HCEC 1CT (cell line): ENCODE measurements at places on chromosomes 6 and 20.
A peak's percentile ranks its signal among the peaks of the same experiment; 100 is the strongest.

DNA sequence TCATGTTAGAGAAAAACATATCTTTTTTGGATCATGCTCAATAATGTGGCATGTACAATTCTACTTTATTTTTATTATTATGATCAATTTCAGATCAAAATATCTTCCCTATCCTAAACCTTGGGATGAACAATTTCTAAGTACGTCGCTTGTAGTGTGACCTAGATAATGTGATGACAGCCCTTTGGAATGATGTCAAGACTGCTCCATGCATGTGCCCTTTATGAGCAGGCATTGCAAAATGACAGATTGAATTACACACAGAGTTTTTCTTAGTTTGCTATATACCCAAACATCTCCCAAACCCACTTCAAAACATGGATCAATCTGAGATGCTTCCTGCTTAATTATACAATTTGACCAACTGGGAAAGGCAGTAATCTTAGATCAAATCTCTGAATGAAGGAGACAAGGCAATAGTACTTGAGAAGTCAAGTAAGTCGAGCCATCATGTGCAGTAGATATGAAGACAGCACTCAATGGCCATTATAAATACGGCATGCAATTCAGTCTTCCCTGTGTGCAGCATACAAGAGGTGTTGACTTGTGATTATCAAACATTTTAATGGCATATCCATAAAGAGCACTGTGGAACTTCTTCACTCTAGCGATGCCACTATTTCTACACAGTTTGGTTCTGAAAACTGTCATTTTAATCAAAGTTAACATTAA is 294.8 kb downstream of the RNF144B start:
- no peak for DNase-seq

- no peak for DNase-seq
Measured at GRCh38 chr6:7617801-7618764, 28.1 kb downstream of the SNRNP48 start.

DNA sequence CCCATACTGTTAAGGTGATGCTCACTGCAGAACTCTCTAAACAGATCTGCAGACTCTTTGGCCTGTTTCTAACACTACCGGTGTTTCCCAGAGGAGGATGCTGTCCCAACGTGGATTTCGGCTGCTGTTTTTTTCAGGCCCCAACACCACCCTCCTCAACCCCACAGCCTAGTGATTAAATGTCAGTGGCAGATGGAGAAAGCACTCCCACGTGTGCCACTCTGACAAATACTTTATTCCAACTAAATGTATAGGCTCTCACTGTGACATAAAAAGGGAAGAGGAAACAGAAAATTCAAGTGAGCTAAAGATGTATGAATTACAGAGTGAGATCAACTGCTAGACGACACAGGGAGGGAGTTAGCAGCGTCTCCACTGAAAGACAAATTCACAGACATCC is 3.6 kb downstream of the TBC1D20 start:
- no peak for DNase-seq

GRCh38 chr20:38870733-38871559 is 55.3 kb upstream of the FAM83D start:
- no peak for DNase-seq

DNA sequence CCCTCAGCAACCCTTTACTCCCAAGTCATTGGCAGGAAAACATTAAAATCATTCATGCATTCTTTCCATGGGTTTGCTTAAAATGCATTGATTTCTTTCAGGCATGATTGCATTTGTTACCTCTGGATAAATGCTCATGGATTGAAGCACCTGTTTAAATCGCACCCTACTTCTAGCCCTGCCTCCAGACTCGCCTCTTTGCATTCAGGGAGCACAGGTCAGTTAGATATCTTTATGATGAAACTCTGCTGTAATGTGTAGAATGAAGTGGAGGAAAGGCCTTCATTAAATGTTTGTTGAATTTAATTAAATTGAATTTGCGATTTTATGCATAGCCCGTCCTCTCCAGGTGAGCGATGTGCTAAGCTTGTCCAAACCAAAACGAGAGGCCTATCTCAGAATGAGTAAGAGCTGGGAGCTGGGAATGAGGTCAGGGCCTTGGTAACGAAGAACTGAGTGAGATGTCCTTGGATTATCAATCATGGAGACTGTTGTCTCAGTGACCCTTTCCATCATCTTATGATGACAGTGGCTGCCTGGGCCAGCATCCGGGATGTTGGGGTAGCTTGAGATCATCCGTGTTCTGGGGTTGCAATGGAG is 210.1 kb downstream of the SYNDIG1 start:
- no peak for DNase-seq

- DNase-seq, result peak; percentile 69
Measured at GRCh38 chr6:29011276-29011734, 6.2 kb upstream of the ZNF311 start.

DNA sequence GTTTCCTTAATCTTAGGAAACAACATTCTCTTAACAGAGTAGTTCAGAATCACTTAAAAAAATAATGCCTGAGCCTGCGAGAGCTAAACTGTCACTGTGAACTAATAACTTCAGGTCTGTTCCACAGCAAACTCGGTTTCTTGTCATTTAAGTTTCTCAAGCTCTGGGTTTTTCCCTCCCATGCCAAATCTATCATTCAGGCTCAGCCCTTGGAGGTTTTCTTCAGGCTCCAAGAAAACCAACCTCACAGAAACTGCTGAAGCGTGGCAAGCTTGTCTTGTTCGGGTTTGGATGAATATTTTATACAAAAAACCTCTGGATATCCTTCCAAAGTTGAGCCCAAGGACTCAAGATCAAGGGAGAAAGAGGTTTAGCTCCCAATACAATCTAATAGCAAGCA is 99.7 kb upstream of the SNX9 start:
- no peak for DNase-seq

DNA sequence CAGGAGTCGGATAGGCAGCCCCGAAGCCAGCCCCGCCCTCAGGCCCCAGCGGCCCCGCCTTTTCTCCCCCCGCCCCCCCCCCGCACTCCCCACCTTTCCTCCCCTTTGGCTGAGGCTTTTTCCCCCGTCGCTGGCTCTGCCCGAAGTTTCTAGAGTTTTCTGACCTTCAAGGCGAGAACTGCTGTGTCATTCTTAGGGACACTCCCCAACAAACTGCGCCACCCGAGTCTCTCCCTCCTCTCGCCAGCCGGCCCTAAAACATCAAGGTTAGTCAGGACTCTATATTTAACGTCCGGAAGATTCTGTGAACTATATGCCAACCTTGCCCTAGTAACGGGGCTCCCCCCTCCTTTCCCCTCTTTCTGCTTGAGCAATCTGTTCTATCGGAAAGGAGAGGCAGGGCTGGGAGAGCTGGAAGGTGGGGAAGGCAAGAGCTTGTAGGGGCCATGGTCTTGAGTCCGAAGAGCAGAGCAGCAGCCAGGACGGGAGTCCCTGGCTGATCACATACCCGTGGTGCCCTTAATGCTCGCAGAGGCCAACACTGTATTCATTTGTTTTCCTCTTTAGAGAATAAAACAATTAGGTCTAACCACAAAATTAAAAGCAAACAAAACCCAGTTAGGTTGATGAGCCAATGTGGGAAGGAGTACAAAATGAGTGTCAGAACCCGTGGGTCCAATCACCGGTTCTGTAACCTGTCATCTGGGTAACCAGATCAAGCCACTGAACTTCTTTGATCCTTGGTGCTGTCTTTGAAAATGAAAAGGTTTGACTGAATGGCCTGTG is 5.3 kb upstream of the HSPA1B start:
- DNase-seq, result peak; percentile 77

DNA sequence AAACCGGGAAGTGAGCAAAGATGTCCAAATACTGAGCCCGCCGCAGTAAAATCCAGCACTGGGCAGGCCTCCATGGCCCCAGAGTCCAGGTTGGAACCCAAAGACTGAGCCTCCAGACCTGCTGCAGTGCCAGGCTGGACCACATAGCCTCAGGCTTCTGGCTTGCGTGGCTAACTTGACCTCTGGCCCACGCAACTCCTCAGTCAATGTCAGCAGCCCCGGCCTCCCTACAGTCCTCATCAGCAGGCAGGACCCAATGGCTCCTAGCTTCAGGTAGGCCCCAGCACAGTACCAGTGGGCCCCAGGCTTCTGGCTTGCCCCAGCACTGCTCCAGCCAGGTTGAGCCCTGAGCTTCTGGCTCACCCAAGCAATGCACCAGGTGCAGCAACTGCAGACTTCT is 245.1 kb upstream of the AFDN start:
- no peak for DNase-seq

DNA sequence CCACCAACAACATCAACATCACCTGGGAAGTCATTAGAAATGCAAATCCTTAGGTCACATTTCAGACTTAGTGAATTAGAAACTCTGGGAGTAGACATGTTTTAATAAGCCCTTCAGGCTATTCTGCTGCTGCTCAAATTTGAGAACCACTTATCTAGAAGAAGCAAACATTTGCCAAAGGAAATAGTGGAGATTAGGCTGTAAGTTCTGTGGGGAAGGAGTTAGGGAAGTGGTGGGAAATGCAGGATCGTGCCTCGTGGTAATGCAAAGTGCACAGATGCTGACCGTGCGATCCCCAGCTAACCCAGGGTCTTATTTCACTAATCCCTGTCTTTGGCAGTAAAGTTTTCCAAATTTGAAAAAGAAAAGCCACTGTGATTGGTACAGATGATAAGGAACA is 328.5 kb downstream of the EPM2A start:
- DNase-seq, result no peak

- DNase-seq, result peak; percentile 62
Measured at GRCh38 chr6:121436960-121437850, 1.8 kb downstream of the GJA1 start.

- no peak for DNase-seq
Measured at GRCh38 chr6:57276946-57277345, 40.5 kb upstream of the PRIM2 start.

- DNase-seq, result no peak
Measured at GRCh38 chr20:34461779-34462087, 54.5 kb upstream of the DYNLRB1 start.

DNA sequence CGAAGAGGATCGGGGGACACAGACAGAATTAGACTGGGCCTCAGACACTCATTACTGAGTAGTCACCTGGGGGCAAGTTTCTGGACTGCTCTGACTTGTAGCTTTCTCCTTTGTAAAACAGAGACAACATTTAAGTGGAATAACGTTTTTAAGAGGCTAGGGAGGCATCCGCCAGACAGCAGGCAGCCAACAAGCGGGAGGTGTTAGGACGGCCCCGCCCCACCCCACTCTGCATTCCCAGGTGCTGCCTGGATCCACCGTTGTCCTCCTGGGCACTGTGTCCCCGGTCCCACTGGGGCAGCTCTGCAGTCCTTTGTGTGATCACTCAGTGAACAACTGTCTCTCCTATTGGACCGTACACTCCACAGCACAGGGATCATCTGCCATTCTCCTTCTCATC is 113.8 kb downstream of the IRF4 start:
- DNase-seq, result no peak

GRCh38 chr6:32852844-32853540 is 512 bp downstream of the TAP1 start:
- DNase-seq, result peak; percentile 42

- DNase-seq, result no peak
Measured at GRCh38 chr6:33143113-33143770, 49.0 kb downstream of the COL11A2 start.

GRCh38 chr6:112005013-112005371 is 48.9 kb upstream of the CCN6 start:
- DNase-seq, result no peak

GRCh38 chr6:89392823-89393222 is 19.2 kb downstream of the RRAGD start:
- DNase-seq, result no peak

GRCh38 chr6:28137505-28137981 is 4.1 kb upstream of the ZKSCAN8 start:
- DNase-seq, result no peak

- peak; percentile 0 for DNase-seq
Measured at GRCh38 chr6:41483943-41484342, 62.2 kb upstream of the FOXP4 start.

- no peak for DNase-seq
Measured at GRCh38 chr20:41038878-41039404, 10.3 kb downstream of the TOP1 start.

DNA sequence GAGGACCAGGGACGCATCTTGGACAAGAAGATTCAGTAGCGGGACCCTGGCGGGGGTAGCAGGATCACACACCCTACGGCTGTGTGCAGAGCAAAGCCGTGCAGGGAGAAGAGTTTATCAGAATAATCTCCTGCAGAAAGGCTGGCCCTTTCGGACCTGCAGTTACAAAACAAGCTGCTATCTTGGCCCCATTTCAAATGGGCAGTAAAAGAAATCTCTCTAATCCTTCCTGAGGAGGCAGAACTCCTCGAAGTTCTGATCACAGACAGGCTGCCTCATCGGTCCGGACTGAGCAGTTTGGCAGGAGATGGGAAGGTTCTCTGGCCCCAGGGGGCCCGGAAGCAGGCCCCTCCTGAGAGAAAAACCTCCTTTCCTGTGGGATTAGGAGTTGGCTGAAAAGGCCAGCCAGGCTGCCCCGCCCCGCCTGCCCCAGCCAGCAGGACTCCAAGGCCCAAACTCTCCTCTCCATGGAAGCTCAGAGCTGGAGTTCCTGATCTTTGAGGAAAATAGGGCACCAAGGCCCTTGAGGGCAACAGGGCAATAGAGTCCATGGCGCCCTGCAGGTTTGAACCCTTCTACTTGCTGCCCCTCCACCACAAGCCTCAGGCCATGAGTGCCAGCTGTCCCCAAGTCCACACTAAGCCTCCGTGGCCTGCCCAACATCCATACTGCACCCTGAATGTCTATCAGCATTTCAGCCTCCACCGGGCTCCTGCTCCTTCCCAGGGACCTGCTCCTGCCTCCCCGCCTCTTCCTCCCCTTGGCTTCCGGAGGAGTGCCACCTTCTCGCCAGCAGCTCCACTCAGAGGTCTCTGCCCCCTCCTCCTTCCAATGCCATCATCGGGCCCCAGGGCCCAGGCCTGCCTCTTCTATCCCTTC is 141.3 kb downstream of the PREX1 start:
- peak; percentile 53 for DNase-seq

DNA sequence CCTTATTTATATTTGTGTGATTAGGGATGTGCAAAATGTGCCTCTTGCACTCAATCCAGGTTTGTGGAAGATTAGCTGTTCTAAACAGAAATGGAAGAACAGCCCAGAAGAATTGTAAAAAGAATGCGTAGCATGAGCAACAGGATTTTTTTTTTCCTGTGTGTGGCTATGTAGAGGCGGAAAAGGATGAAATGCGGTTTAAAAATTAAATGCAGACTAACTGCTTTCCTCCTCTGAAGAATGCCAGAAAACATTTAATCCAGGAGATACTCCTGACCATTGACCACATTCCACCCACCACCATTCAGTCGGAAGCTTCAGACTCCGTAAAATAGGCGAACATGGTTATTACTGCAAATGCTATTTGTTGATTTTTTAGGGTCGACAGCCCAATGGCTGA is 83.4 kb downstream of the BMP6 start:
- no peak for DNase-seq

- DNase-seq, result no peak
Measured at GRCh38 chr6:122102026-122102425, 297.4 kb upstream of the HSF2 start.

DNA sequence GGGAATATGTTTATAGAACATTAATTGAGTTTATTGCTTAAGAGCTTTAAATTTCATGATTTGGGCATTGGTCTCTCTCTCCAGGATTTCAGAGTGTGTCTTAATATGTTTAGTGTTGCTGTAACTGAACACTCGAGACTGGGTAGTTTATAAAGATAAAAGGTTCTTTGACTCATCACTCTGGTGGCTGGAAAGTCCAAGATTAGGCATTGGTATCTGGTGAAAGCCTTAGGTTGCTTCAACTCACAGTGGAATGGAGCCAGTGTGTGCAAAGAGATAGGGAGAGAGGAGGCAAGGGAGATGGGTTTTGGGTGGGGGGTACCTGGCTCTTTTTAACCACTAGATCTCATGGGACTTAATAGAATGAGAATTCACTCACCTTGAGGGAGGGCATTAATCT is 35.6 kb upstream of the DTNBP1 start:
- no peak for DNase-seq

- no peak for DNase-seq
Measured at GRCh38 chr6:41757931-41758640, 10.9 kb upstream of the PGC start.
